Fibroblast of pulmonary artery (primary cell): ENCODE measurements at places on chromosomes 16 and 17.

GRCh38 chr16:17364319-17365210, 106.2 kb downstream of the XYLT1 start:
- peak; percentile 85 for DNase-seq

DNA sequence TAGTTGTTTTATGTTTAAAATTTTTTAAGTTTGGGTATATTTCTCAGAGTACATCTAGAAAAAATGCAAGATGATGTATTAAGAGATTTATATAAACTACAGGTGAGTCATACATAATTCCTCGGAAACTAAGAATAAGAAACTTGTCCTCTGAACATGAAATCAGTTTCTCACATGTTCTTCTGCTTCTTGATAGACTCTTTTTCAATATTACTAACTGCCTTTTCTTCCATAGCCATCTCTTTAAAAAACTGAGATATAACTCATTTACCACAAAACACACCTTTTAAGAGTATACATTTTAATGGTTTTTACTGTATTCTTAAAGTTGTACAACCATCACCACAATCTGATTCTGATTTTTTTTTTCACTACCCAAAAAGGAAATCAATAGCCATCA, 238.4 kb upstream of the AXIN2 start:
- no peak for DNase-seq

DNA sequence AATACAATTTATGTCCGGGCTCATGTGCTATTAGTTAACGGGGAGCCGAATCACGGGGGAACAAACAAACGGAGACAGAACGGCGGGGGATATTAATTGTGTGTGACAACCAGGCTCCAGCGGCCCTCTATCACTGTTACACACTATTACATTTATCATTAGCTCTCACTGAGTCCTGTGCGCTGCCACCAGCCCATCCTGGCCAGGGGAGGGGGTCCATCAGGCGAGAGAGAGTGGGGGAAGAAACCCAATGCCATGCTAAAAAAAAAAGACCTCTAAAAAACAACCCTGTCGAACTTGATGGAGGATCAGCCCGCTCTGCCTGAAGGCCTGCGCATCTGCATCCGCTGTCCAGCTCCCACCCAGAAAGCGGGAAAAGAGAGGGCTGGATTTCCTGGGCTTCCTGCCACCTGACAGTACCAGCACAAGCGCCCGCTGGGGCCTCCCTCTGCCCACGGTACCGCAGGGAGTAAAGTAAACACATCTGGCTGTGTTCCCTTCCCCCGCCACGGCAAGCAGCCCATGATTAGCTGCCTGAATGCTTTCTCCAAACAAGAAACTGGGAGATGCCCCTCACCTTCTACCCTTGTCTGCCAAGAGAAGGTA, 41.7 kb downstream of the PIPOX start:
- DNase-seq, result no peak

- no peak for DNase-seq
Measured at GRCh38 chr16:4700380-4700996, 7.1 kb downstream of the NUDT16L1 start.

GRCh38 chr16:55043499-55043898, 112.8 kb downstream of the IRX5 start:
- DNase-seq, result no peak

DNA sequence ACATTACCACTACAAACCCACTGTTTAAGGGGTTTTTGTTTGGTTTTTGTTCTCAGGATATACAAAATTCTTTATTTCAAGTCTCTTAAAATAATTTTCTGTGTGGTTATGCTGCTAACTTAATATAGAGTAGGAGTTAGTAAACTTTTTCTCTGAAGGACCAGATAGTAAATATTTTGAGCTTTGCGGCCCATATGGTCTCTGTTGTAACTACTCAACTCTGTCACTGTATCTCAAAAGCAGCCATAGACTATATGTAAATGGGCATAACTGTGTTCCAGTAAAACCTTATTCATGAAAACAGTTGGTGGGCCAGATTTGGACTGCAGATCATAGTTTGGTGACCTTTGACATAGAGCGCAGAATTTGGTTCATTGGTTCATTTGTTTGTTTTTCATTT, 7.2 kb downstream of the TANGO6 start:
- DNase-seq, result no peak

GRCh38 chr17:79997011-79997660, 38.5 kb downstream of the TBC1D16 start:
- DNase-seq, result no peak

GRCh38 chr17:56171186-56171959, 18.1 kb downstream of the ANKFN1 start:
- no peak for DNase-seq

- DNase-seq, result no peak
Measured at GRCh38 chr17:68622423-68622822, 21.3 kb upstream of the FAM20A start.

DNA sequence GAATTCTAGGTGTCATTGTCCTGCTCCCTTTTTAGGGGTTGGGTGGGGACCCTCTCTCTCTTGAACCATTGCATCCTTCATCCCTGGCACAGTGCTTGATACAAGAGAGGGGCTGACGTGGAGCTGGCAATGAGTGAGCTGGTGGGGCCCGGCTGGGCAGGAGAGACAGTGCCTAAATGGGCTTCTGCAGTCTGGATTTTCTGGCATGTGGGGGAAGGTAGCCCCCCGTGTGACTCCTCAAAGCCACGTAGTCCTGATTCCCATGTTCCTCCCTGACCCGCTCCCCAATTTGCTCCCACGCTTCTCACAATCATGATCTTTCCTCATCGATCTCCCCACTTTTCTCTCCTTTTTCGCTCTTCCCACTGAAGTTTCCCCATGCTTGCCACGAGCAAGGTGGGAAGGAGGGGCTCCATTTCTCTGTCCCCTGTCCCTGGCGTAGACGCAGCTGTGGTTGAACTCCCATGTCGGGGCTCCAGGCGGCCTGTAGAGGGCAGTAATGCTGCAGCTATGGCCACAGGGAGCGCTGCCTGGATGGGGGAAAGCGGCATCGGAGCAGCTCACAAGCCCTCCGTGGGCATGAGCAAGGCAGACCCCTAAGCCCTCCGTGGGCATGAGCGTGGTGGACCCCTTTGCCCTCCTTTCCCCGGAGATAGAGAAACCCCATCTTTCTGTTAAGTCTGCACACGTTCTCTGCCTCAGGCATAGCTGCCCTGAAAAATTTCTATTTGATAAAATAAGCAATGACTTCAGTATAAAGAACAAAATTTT, 47.5 kb downstream of the HAPSTR1 start:
- peak; percentile 69 for DNase-seq

DNA sequence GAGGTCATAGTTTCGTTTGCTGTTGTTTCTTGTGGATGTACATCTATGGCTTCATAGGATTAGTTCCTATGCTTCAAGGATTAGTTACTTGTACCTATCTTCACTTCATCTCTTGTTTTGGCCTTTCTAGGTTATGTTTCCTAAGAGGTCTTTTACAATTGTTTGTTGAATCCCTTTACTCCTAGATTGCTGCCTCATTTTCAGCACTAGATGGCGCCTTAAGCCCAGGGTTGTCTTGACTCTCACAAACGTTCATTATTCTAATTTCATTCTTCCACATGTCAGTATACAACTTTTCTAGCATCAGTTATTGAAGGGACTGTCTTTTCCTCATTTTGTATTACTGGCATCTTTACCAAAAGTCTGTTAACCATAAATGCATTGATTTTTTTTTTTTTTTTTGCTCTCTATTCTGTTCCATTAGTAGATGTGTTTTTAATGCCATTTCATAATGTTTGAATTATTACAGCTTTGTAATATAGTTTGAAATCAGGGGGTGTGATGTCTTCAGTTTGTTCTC, 45.0 kb upstream of the NACA2 start:
- DNase-seq, result peak; percentile 79

- peak; percentile 55 for DNase-seq
Measured at GRCh38 chr17:50187751-50188530, 13.5 kb downstream of the COL1A1 start.

- no peak for DNase-seq
Measured at GRCh38 chr16:83935005-83935857, 17.8 kb upstream of the OSGIN1 start.

- no peak for DNase-seq
Measured at GRCh38 chr16:56836410-56837230, 28.4 kb upstream of the SLC12A3 start.

- DNase-seq, result no peak
Measured at GRCh38 chr16:86353948-86354347, 156.4 kb upstream of the FOXF1 start.

DNA sequence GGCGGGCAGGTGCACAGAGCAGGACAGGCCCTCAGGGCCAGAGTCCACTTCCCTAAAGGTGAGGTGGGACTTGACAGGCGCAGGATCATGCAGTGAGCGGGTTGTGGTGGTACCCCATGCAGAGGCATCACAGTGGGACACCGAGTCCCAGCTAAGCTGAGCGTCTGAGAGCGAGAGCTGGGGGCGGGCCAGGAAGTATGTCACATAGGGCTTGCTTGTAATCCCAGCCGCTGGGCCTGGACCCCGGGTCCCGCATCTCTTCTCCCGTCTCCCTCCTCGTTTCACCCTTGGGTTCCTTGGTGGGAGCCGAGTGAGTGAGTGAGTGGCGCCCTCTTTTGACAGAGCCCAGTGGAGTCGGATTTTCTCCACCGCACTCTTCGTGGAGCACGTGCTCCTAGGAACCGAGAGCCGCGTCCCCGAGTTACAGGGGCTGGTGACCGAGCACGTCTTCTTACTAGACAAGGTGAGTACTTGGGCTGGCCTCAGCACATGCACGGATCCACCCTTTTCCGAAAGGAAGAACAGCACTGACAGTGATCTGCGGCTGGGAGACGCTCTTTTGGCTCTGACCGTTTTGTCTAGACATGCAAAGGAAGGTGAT, 50.8 kb upstream of the ENDOV start:
- DNase-seq, result no peak

DNA sequence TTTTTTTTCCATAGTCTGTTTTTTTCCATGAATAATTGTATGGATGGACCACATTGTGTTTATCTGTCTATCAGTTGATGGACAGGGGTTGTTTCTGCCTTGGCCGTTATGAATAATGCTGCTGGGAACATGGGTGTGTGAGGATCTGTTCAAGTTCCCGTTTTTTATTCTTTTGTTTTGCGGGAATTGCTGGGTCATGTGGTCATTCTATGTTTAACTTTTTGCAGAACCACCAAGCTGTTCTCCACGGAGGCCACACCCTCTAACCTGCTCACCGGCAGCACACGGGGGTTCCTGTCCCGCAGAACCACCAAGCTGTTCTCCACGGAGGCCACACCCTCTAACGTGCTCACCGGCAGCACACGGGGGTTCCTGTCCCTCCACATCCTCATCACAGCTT, 5.9 kb upstream of the MSLN start:
- DNase-seq, result no peak
